Smooth muscle cell of bladder (primary cell): ENCODE measurements at places on chromosomes 11 and 22. TPM values are rescaled to one million over a fixed set of nuclear protein-coding genes. Genes with fewer than 3 reads are reported as not detected.

The CNIH2 gene
- total RNA-seq: 0.28 TPM in 1 of 2 replicates, not detected in the other

The TPBGL gene
- under 0.01 TPM in 1 of 2 replicates, not detected in the other for total RNA-seq

The SLC22A8 gene
- not detected in 2 replicates for total RNA-seq

The MS4A7 gene
- total RNA-seq: not detected in 2 replicates

The MRPL49 gene
- total RNA-seq: 34.8 and 41.3 TPM in 2 replicates

The CWF19L2 gene
- 8.2 and 10.9 TPM in 2 replicates for total RNA-seq

The CABP7 gene
- total RNA-seq: not detected in 2 replicates

The KRTAP5-9 gene
- total RNA-seq: not detected in 2 replicates

The KCTD17 gene
- 22.6 and 26.1 TPM in 2 replicates for total RNA-seq
